AG08395 (cell line): ENCODE measurements at places on chromosomes 1 and 21.

GRCh38 chr1:233114159-233114558, 163.7 kb downstream of the NTPCR start:
- no peak for DNase-seq

- DNase-seq, result peak; percentile 3
Observed at GRCh38 chr1:77134359-77134758, 84.9 kb downstream of the PIGK start.

GRCh38 chr1:66269222-66269621, 264.7 kb upstream of the SGIP1 start:
- DNase-seq, result no peak

- no peak for DNase-seq
Observed at GRCh38 chr21:24852610-24853195, 754.6 kb downstream of the MRPL39 start.

GRCh38 chr1:178092878-178093493, 918 bp upstream of the RASAL2 start:
- peak; percentile 6 for DNase-seq

- DNase-seq, result peak; percentile 15
Observed at GRCh38 chr1:40132383-40133311, 28.5 kb upstream of the RLF start.

- no peak for DNase-seq
Observed at GRCh38 chr1:234265861-234266260, 107.4 kb upstream of the COA6 start.
